Inflammatory macrophage treated with lipopolysaccharide for 4 hours (primary cell): ENCODE measurements at places on chromosomes 5 and 9.
A peak's percentile ranks its signal among the peaks of the same experiment; 100 is the strongest.

- no peak for DNase-seq
These were observed 7.2 kb upstream of the TLR4 start for GRCh38 chr9:117697046-117697445.

DNA sequence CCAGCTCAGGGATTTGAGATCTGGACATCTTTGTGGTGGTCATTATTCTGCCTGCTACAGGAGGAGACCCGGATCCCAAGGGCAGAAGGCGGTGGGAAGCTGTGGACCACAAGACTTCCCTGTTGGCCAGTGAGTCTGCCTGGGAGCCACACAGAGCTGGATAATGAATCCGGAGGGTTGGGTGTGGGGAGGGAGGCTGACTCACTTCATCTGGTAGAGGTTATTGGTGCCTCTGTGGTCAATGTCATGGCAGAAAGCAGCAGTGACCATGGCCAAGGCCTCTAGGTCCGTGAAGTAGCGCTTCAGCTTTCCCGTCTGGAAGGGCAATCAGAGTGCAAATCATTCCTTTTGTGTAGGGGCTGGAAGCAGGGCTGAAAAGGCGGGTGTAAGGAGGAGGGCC, 58.5 kb downstream of the PDE6A start:
- DNase-seq, result no peak

DNA sequence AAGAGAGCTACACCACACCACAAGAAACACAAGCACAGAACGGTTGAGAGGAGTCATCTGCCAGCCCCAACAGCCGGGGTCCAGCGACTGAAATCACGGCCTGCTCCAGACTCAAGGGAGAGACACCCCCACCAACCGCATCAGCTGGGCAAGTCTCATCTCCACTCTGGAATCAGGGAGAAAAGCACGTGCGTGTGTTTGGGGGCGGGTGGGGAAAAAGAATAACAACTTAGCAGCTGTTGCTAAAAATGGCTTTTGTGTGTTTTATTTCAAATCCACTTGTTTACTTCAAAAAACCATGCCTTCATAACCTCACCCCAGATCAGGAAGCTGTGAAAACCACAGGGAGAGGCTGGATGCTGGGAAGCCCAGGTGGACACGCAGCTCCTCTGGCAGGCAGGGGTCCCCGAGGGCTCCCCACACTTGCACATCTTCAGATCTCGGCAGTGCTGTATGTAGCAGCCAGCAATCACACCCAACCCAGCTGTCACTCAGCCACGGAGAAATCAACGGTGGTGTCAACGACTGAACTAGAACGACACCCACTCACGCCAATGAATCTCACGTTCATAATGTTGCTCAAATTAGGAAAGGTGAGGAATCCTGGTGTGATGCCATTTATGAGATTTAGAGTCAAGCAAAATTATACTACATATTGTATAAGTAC, 19.0 kb downstream of the PNPLA7 start:
- no peak for DNase-seq

GRCh38 chr5:11013793-11014192, 252.8 kb upstream of the DAP start:
- DNase-seq, result no peak

DNA sequence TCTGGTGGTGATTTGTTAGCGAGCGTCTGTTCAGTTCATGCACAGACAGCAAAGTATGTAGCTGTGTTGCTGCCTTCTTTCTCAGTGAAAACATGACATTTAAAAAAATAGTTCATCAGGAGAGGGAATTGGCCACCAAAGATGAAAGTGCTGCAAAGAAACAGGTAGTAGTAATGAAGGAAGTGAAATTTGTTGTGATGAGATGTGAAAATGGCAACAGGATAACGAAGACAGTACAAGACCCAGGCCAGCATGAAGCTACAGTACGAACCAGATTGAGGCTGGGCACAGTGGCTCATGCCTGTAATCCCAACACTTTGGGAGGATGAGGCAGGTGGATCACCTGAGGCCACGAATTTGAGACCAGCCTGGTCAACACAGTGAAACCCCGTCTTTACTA, 136.0 kb downstream of the SMARCA2 start:
- no peak for DNase-seq

- DNase-seq, result no peak
These were observed 371.2 kb downstream of the PDE4D start for GRCh38 chr5:59522201-59522831.

- no peak for DNase-seq
These were observed 345.0 kb downstream of the CWC27 start for GRCh38 chr5:65113771-65114170.

- DNase-seq, result no peak
These were observed 42.0 kb downstream of the SHB start for GRCh38 chr9:38026840-38027527.

GRCh38 chr5:72653586-72653985, 146.4 kb upstream of the ZNF366 start:
- no peak for DNase-seq

DNA sequence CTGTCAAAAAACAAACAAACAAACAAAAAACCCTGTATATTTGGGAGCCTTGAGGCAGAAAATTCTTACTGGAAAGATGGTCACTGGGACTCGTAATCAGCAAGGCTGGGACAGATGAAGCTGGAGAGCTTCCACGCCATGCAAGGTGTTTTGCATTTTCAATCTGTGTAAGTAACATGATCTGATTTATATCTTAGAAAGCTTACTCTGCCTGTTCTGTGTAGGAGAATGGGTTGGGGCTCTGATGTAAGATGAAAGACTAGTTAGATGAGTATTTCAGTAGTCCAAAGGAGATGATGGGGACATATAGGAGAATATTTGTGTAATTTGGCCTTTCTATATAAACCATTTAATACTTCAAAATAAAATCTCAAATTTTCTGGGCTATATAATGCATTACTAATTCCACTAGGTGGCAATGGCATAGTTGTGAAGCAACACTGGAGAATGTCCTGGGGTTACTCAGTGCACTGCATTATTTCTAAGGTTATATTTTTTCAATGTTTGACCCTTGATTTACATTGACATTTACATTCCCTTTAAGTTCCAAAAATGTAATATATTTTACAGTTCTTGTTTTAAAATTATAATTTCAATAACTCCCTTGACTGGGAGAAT, 21.9 kb upstream of the FSD1L start:
- DNase-seq, result peak; percentile 54

GRCh38 chr9:71704796-71705195, 63.5 kb downstream of the CEMIP2 start:
- no peak for DNase-seq

DNA sequence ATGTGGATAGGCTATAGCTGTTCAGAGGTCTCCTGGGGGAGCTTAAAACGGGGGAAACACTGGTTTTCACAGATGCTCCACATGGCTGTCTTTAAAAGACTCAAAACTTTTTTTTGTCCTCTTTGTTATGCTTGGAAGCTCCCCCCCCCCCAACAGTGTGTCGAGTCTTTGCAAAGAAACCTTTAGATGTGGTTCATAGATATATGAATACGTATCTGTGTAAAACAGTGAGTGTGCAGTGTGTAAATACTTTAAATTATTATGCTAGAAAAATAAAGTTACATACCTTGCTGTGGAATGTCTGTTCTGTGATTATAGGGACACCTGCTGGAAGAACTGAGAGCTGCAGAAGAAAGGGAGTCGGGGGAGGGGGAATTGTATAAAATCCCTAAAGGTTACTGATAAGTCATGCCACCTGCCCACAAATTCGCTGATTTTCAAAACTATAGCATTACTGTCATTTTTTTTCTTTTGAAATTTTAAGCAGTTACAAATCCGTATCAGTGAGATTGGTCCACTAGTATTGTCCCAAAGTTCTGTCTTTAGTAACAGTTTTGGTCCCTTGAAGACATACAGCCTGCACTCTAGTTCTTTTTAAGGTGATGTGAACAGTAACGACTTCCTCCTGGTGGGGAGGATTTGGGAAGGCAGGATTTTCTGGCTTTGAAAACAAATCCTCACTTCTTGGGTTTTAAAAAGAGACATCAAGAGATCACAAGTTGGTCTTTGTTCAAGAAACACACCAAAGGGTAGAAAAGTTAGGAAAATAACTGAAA, 22.9 kb downstream of the RGMB start:
- DNase-seq, result peak; percentile 22

- DNase-seq, result no peak
These were observed 21.5 kb upstream of the PLEKHG4B start for GRCh38 chr5:70440-70839.

GRCh38 chr5:135448791-135449507, 1.8 kb upstream of the DCANP1 start:
- DNase-seq, result no peak

- DNase-seq, result peak; percentile 8
These were observed 190.9 kb downstream of the HINT1 start for GRCh38 chr5:130974021-130974683.

- DNase-seq, result peak; percentile 56
These were observed 21.3 kb downstream of the NREP start for GRCh38 chr5:111735583-111736270.

- no peak for DNase-seq
These were observed 125.1 kb upstream of the FST start for GRCh38 chr5:53355316-53355715.

- peak; percentile 75 for DNase-seq
These were observed 51.7 kb downstream of the ERGIC1 start for GRCh38 chr5:172885597-172886340.

DNA sequence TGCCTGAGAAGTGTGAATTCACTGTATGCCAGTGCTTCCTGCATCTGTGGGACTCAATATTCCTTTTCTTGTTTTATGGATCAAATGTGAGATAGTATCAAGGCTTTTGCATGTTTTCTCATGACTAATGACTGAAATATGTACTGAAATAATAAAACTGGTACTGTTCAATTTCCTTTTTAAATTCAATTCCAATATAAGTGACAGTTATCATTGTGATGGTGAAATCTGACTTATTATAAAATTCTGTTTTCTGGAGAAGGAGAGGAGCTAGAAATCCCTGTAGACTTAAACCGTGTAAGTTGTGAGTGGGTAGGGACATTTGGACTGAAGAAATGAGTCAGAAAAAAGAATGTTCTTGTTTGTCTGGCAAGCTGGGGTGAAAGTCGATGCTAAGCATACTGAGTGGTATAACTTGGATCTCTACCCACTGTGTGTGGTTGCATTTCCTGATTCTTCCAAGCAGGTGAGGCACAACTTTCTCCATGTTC, 245.2 kb downstream of the EFNA5 start:
- DNase-seq, result no peak

- no peak for DNase-seq
These were observed 269.6 kb downstream of the ARL15 start for GRCh38 chr5:54040804-54041203.

DNA sequence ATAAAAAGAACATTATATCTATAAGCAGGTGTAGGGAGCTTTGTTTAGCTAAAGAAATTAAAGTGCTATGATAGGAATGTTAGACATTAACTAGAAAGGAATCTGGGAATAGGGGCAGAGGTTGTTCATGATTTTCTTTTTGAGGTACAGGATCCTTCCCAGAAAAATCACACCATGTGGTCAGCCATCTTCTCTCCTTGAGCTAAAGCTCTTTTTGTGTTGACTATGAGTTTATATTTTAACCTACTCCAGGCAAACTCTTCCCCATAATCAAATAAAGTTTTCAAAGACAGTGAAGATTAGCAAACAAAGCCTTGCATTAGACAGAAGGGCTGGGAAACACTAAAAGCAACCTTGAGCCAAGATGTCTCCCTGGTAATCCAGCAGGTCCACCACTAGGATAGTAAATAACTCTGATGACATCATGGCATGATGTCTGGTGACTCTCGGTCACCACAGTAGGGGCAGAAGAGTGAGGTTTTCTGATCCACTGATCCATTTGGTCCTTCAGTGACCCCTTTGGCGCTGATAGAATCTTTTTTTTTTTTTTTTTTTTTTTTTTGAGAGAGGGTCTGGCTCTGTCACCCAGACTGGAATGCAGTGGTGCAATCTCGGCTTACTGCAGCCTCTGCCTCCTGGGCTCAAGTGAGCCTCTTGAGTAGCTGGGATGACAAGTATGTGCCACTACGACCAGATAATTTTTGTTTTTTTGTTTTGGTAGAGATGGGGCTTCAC, 30.6 kb upstream of the IL6ST start:
- DNase-seq, result peak; percentile 49

GRCh38 chr9:124309667-124310084, 51.9 kb downstream of the NEK6 start:
- no peak for DNase-seq

GRCh38 chr5:141508798-141509611, 20.1 kb downstream of the PCDHGC5 start:
- DNase-seq, result peak; percentile 67
